Putamen (tissue), 1 donor: ENCODE measurements at places on chromosomes 3 and 15.

- DNase-seq, result no peak
These were observed 262.6 kb downstream of the MECOM start for GRCh38 chr3:169400874-169401273.

DNA sequence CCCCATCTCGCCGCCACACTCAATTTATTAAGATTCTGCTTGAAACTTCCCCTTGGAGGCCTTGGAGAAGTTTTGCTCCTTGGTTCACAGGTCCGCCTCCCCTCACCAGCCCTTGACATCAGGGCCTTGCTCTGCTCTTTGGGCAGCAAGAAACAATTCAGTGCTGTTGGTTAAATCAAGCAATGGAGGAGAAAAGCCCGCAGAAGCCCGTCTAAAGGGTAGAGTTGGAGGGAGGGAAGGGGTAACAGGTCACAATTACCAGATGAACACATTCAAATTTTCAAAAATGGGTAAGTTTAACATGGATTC lies 429 bp downstream of the PARP9 start:
- no peak for DNase-seq

- DNase-seq, result no peak
These were observed 48.6 kb upstream of the MAGEF1 start for GRCh38 chr3:184760337-184761074.

- DNase-seq, result no peak
These were observed 192.5 kb downstream of the WNT5A start for GRCh38 chr3:55294557-55294956.

GRCh38 chr15:73752806-73753193 lies 351 bp downstream of the INSYN1 start:
- no peak for DNase-seq

GRCh38 chr3:159765030-159765859 lies 223.4 kb upstream of the IL12A start:
- DNase-seq, result no peak

- DNase-seq, result no peak
These were observed 32.9 kb upstream of the CTSH start for GRCh38 chr15:78977591-78978347.

- DNase-seq, result no peak
These were observed 275.5 kb downstream of the MECOM start for GRCh38 chr3:169387751-169388696.

- DNase-seq, result no peak
These were observed 61.6 kb upstream of the CTDSPL start for GRCh38 chr3:37800022-37800551.

GRCh38 chr3:55490276-55490913 lies 3.3 kb upstream of the WNT5A start:
- DNase-seq, result no peak

DNA sequence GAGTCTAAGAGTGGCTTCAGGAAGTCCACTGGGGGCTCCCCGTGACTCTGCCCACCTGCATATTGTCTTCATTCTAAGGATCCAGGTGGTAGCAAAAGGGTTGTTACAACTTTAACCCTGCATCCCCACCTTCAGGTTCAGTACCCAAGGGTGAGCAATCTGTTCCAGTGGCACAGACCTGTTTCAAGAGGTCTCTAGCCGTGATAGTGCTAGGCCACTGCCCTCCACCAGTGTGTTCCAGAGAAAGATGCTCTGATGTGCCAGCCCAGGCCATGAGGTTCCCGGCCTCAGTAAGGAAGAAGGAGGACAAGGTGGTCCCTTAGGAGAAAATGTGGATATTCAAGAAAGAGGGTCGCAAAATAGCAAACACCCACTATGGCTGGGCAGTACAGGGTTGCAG lies 87.0 kb downstream of the IGF1R start:
- DNase-seq, result no peak

DNA sequence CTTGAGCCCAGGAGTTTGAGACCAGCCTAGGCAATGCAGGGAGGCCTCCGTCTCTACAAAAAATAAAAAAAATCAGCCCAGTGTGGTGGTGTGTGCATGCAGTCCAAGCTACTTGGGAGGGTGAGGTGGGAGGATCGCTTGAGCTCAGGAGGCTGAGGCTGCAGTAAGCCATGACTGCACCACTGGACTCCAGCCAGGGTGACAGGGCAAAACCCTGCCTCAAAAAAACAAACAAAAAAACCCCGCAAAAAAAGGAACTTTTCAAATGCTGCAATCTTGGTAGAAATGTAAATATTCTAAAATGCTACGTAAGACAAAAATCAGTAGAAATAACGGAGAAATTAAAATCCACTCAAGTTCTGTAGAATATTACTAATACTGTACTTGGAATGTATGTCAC lies 108.1 kb upstream of the MELTF start:
- DNase-seq, result no peak

DNA sequence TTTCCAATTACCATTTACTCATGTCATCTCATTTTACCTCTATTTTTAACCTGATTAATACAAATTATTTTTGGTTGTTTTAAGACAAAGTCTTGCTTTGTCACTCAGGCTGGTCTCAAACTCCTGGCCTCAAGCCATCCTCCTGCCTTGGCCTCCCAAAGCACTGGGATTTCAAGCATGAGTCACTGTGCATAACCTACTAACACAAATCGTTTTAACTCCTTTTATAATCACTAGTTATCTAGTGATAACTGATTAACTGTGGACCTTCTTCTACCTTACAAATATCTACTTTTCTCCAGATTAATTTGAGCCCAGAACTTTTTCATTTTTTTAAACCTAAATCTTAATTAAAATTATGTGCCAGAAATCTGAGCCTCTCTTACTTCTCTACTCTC lies 4.6 kb downstream of the ATP13A3 start:
- no peak for DNase-seq

- DNase-seq, result no peak
These were observed 7.0 kb upstream of the MANF start for GRCh38 chr3:51378065-51378464.

- peak; percentile 94 for DNase-seq
These were observed at the start of gene ZBTB38 for GRCh38 chr3:141368062-141368924. Gene ZBTB38, plus strand, starts transcription at chr3:141368504. Its CDS starts 73,885 bp downstream, at chr3:141442389.

DNA sequence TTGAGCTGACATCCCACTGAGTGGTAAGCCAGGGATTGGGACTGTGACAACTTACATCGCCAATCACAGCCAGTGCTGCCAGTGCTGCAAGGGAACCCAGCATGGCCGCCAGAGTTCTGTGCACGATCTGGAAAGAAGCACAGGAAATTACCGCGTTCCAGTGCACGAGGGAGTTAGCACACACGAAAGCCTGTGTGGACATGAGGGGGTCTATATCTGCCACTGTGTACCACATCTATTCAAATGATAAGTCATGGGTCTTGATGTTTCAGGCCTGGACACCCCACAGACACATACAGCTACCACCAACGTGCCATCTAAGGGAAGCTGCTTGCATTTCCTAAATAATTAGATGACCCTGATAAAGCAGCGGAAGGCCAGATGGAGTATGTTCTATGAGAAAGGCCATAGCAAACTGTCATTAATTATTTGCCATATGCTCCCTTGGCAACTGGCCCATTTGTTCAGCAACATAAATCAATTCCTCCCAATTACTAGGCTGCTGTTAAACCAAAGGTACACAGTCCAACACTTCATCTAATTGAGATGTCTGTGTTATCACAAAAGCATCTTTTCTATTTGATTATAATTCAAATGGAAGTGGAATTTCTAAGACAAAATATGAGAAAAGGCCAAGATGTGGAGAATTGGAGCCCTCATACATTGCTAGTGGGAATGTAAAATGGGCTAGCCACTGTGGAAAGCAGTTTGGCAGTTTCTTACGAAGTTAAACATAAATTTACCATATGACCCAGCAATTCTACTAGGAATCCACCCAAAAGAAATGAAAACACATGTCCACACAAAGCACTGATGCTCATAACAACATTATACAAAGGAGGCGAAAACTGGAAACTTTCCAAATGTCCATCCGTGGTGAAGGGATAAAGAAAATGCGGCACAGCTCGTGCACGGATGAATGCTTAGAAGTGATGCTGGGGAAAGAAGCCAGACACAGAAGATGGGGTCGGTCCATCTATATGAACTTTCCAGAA lies 108.3 kb downstream of the OCA2 start:
- DNase-seq, result no peak

- no peak for DNase-seq
These were observed 30.3 kb upstream of the C15orf39 start for GRCh38 chr15:75171408-75171807.

DNA sequence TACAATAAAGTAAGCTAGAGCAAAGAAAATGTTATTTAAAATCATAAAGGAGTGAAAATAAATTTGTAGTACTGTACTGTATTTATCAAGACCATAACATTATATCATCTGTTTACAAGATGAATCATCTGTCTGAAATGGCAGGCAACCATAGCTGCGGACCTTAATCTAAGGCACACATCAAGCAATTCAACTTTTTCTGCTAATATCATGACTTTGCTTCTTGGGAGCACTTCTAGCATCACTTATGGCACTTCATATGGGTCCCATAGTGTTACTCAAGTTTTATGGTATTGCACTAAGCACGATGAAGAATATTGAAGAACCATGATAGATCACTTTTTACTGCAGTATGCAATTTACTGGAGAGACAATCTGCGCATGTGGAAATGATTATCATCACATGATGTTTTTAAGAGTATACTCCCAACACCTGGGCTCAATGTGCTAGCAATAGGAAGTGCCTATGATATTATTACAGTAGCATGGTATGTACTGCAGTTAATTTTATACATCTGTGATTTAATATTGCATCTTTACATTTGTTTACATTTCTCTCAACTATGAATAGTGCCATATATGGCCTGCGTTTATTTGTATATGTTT lies 137.7 kb upstream of the NECTIN3 start:
- no peak for DNase-seq

DNA sequence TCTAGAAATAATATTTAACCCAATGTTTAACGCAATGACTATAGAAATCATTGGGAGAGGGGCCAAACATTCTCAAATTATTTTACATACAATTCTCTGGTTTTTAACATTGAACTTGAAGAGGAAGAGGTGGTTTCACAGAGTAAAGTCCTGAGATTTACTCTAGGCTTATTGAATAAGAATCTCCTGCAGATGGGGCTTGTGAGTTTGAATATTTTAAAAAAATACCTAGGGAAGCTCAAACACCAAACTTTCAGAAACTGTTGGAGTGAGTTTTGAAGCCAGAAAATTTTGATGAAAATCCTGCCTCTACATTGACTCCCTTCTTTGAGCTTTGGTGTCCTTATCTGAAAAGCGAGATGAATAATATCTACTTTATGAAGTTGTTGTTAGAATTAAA lies 906.6 kb downstream of the TUSC7 start:
- no peak for DNase-seq

DNA sequence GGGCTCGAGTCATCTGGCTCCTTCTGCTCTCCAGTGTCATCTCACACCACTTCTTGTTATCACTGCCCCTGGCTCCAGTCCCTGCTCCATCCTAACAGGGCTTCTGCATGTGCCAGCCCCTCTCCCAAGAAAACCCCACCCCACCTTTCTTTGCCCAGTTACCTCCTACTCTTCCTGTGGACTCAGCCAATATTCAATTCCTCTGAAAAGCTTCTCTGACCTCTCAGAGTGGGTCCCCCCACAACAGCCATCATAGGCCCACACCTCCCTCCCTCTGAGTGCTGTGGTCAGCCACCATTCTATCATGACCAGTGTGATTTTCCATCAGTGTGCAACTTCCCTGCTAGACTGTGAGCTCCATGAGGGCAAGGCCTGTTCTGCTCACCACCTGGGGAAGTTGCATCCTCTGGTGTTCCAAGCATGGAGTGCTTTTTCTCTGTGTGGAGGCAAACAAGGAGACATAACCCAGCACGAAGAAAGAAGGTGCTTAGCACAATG lies 71.6 kb downstream of the ADCY5 start:
- DNase-seq, result no peak

GRCh38 chr3:160797356-160797755 lies 41.3 kb downstream of the PPM1L start:
- DNase-seq, result no peak

GRCh38 chr3:44557074-44557473 lies 2.1 kb downstream of the ZKSCAN7 start:
- no peak for DNase-seq

DNA sequence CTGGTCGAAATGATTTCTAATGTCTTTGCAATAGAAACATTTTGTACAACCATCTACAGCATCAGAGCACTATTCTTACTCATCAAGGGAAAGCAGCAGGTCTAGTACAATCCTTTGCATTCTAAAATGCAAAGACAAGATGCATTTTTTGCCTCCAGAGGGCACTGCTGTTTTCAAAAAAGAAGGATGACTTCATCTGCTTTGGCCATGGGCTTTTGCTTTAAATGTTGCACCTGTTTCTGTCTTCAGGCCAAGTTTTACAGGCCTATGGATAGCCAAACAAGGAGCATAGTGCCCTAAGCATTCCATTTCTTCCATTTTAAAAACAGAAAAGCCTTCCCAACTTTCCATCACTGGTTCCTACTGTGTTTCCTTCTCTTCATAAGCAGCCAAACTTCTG lies 3.4 kb downstream of the PARP9 start:
- peak; percentile 28 for DNase-seq

DNA sequence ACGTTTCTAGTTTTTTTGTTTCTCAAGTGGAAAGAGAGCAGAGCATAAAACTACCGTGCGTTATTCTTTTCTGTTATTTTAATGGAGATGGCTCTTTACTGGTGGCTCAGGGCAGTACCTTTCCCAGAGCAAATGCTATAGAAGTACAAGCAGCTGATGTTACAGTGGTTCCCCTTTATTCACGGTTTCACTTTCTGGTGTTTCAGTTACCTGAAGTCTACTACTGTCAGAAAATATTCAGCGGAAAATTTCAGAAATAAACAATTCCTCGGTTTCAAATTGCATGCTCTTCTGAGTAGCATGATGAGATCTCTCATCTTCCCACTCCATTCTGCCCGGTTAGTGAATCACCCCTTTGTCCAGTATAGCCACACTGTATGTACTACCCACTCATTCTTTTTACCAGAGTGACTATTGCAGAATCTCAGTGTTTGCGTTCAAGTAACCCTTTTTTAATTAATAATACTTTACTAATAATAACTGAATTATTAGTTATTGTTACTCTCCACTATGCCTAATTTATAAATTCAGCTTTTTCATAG lies 597.5 kb upstream of the ROBO2 start:
- no peak for DNase-seq

DNA sequence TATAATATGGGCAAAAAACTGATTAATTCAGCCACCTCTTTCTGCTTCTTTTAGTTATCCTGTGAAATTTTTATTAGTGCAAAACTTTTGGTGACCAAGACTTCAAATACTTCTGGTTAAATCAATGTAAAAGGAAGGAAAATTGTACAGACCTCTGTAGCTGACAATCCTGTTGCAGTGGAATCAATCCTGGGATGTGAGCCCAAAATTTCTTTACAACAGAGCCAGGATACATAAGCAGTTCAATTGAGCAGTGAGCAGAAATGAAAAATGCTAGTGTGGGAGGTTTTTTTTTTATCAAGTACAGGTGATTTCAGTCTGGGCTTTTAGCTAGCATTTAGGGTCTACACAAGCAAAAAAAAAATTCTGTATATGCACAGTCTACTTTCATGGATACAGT lies 398.0 kb downstream of the OTOL1 start:
- no peak for DNase-seq

- DNase-seq, result no peak
These were observed 574.8 kb downstream of the AGBL1 start for GRCh38 chr15:86654501-86654900.

GRCh38 chr3:130548356-130548755 lies 31.4 kb downstream of the COL6A6 start:
- DNase-seq, result no peak
